ENCODE measurements at places on chromosomes 5 and 9.

DNA sequence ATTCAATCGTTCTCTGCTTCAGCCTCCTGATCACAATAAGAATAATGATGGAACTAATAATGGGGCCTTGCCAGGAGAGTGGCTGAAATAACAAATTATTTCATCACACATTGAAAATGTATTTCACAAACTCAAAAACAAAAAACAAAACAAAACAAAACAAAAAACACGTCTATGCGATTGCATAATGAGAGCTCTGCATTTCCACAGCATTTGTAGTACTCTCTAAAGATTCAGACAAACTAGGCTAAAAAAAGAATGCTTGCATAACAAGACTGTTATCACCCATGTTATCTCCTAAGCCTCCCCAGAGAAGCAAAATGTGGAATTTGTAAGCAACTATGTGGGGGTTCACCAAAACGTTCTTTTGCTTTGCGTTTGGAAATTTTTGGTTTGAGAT lies 48.1 kb downstream of the PRELID2 start:
- DNase-seq: no peak

DNA sequence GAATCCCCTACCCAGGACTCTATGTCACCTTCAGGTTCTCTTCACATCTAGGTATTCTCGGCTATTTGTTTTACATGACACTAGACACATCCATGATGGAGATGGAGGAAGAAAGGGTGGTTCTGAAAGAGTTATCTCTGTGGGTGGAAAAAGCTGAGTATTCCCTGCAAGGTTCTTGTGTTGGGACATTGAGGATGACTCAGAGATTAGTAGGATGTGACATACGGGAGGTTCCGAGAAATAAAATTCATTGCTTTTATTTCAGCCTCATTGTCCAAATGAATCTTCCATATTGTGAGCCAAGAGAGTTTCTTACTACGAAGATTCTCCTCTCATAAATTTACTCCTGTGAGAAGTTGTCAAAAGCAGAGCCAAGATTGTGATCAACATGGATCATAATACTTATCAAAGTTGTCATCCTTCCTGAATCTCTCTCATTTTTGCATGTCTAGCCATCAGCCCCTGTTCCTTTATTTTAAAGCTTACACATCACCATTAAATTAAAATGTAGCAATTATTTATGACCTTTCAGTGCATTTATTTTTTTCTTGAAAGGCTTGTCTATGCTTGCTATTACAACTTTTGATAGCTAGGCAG lies 370.0 kb downstream of the PSAT1 start:
- no peak for DNase-seq

DNA sequence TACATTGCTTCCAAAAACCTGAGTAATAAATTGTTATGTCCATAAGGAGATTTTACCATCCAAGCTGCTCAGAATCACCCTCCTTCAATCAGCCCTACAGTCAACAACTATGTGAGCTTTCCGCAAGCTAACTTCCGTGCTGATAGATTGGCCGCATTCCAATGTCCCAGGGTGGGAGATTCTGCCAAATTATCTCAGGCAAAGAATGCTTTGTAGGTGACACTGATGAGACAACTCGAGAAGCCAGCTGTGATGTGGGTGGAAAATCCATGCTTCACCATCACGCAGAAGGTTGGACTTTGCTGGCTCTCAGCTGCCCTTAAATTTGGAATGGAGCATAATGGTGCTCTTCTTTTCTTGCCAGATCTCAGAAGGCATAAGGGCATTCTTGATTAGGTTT lies 44.9 kb upstream of the HCN1 start:
- DNase-seq: no peak

DNA sequence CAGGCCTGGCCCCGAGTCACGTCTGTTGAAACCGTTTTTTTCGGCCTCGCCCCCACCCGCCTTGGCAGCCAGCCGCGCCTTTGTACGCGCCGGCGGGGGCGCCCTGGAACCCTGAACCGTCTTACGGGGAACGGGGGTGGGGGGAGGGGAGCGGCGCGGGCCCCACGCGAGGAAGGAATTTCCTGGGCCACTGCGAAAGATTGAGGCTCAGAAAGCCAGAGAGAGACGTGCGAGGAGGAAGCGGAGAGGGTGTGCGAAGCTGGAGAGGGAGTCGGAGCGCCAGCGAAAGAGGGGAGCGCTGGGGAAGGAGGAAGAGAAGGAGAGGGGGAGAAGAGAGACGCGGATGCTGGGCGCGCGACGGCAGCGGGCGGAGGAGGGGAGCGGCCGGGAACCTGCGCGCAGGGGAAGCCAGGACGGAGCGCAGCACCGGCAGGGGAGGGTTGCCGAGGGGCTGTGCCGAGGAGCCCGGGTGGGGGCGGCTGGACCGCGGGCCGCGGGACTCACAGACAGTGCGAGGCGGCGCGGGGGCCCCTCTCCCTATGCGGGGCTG lies 4.6 kb upstream of the PRDM12 start:
- DNase-seq: no peak

DNA sequence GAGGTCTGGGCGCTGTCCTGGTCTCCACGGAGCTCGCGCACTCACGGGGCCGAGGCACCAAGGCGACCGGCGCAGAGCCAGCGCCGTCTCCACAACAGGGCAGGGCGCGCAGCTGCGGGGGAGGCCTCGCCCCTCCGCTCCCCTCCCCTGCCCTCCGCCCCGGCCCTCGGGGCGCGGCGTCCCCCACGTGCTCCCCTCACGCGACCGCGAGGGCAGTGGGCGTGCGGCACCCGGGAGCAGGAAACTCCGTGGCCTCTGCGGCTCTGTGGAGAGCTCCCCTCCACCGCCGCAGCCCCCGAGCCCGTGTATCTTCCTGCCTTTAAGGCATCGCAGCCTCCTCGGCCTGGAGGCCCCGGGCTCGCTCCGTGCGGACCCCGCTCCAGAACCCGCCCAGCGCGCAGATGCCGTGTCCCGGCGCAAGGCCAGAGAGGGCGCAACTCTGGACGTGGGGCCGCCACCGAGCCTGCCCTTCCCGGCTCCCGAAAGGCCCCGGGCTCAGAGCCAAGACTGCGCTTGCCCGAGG lies 708 bp upstream of the TUBB4B start:
- peak; percentile 75 for DNase-seq

- DNase-seq: peak; percentile 9
Observed at GRCh38 chr5:15995341-15996052, 184.1 kb downstream of the MARCHF11 start.

DNA sequence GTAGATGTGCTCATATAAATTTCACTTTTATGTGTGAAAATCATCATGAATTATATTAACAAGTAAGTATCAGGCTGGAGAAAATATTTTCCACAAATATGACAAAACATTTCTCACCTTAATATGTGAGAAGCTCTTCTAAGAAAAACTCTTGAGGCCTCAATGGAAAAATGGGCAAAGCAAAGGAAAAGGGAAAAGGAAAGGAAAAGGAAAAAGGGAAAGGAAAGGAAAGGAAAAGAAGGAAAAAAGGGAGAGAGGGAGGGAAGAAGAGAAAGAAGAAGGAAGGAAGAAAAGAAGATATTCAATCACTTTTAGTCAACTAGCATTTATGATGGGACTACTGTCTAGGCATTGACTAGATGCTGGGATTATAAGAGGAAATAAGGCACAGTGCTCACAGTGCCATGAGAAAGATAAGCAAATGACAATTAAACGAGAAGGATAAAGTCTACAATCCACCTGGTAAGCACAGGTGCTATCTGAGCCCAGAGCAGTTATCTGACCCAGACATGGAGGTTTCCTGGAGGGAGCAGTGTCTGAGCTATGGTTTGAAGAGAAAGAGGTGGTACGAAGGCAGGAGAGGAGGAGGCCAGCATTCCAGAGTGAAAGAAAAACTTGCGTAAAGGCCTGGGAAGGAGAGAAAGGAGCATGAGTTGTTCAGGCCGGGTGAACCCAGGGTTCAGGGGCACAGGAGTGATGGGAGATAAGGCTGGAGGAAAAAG lies 18.3 kb upstream of the ACSL6 start:
- DNase-seq: no peak

- DNase-seq: no peak
Observed at GRCh38 chr5:35877655-35878054, 21.0 kb downstream of the IL7R start.

- no peak for DNase-seq
Observed at GRCh38 chr9:91035825-91036208, 234.2 kb downstream of the SYK start.

- DNase-seq: no peak
Observed at GRCh38 chr5:108629779-108630528, 117.7 kb upstream of the FER start.

GRCh38 chr5:83494087-83494620 lies 22.6 kb downstream of the VCAN start:
- DNase-seq: no peak

DNA sequence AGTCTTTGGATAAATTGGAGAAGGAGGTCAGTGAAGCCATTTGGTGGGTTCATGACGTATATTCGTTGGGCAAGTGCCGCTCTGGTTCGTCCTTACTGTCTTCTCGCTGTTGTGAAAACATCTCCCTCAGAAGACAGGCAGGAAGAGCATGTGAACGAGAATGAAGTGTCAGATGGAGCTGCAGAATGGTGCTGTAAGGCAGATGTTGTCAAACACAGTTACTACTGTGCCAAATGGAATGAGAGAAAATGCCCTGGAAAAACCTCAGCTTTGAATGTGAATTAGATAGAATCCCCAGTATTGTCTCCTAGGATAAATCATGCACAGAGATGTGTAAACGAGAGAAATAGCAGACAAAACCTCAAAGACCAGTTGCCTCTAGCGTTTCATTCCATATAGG lies 121.5 kb downstream of the CAMK4 start:
- no peak for DNase-seq

DNA sequence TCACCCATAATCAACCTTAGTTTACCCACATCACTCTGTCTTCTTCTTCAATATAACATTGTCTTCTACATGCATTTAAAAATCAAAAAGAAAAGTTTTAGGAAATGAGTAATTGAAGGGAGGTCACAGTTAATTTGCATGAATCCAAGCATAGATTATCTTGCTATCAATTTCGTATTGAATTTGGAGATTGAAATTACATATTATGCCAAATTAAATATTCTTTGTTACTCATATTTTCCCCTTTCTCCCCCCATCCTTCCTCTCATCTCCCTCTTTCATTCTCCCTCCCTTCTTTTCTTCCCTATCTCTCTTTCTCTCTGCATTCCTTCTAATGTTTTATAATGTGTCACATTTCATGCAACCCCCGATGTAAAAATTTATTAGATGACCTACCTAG lies 303.3 kb downstream of the FBXL7 start:
- no peak for DNase-seq

DNA sequence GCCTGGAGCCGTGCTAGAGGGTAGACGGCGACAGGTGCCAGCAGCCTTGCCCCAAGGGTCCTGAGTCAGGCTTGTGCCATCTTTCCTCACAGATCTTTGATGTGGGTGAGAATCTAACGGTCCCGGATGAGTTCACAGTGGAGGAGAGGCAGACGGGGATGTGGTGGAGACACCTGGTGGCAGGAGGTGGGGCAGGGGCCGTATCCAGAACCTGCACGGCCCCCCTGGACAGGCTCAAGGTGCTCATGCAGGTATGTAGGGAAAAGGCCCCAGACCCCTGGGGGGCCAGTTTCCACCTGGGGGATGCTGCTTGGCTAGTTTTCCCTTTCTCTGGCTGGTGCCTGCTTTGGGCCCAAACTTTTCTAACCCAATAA lies 24.0 kb downstream of the PTGES2 start:
- DNase-seq: no peak

GRCh38 chr9:77663754-77664153 lies 15.6 kb upstream of the GNA14 start:
- no peak for DNase-seq

GRCh38 chr5:16733331-16734006 lies 116.7 kb upstream of the RETREG1 start:
- no peak for DNase-seq

Measured in COR-L47 (cell line).